NCI-H146 (cell line): ENCODE measurements at places on chromosomes 11 and 22.

- no peak for DNase-seq
Observed at GRCh38 chr11:130220311-130221035, 60.9 kb downstream of the ST14 start.

GRCh38 chr11:92857407-92857806 is 112.0 kb upstream of the MTNR1B start:
- no peak for DNase-seq

GRCh38 chr22:23218867-23219251 is 38.5 kb downstream of the BCR start:
- DNase-seq: peak; percentile 81

DNA sequence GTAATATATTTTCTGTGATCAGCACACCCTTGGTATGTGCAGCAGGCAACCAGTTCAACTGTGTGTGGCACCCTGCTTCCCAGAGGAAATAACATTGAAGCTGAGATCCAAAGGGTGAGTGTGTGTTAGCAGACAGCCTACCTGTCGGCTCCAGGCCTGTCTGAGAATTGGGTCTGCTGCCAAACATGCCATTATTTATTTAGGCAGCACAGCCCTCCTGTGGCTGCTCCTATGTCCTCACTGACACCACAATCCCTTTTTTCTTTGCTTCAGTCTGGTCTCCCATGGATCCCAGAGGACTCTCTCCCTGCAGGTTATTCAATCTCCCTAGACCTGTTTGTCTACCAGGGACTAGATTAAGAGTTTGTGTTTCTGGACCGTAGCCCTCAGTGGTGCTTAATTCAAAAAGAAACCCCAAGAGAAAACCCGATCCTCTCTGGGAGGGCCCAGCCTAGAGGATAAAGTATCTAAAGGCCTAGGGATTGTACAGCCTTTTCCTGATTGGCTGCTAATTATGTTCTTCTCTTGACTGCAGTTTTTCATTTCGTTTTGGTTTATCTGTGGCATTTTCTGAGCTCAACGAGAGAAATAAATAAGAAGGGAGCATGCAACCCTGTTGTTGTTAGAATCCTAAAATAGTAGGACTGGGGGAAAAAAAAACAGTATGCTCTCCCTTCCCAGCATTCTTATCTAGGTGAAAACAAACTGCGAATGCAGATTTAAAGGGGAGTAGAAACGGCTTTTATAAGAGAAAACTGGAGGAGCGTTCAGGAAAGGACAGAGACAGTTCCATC is 24.1 kb downstream of the KCNE3 start:
- DNase-seq: peak; percentile 83

DNA sequence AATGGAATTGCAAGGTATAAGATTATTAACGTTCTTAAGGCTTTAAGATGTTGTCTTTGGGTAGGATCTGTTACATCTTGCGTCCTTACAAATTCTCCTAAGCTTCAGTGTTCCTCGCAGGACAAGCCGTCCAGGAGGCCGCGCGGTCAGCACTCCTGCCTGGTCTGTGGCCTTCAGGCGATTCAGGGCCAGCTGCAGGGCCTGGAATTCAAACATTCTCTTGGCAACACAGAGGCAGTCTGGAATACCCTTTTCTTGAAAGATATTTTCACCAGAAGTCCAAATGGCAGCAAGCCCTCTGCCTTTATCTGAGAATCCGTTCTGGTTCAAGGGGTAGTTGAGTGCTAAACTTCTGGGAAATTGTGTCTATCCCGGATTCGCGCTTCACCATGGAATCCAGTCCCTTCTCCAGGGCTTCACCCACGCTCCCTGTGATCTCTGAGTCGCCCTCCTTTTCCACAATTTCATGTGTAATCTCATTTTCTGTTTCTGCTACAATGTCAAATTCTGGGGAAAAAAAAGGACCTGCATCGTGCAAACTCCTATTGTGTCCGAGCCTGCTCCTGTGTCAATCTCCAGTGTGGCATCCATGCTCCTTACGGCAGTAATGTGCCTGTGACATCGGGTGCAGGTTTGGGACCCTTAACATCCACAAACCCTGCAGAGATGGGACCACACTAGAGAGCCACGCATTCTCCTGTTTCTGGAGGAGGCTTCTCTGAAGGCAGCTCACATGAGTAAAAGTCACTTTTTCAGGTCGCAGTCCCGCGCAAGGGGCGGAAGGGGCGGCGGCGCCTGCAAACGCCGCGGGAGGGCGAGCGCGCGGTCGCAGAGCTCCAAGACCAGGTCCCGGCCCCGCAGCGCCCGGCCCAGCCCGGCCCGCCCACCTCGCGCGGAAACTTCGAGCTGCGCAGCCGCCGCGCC is 25.4 kb upstream of the SORL1 start:
- DNase-seq: peak; percentile 46

DNA sequence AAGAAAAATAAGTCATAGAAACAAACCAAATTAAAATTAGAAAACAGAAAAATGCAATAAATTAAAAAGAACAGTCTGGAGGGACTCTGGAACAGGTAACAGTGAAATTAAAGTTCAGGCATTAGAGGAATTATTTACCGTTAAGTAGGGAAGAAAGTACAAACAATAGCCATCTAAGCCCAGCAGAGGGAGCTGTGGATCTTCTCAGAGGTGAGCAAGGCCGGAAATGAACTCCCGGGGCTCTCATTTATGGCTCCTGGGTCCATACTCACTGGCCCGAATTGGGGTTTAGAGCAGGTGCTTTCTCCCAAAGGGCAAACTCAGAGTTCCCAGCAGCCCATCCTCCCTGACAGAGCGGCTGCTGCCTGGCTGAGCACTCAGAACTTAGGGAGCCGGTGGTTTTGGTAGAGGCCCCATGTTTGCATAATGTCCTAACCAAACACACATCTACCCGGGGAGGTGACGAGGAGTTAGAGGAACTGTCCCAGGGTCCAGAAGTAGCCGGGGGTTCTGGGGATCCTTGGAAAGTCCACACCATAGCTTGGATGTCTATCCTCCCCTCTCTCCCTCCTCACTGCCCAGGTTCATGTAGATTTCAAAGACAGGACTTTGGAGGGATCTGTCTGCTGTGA is 87.8 kb upstream of the VPREB1 start:
- peak; percentile 75 for DNase-seq

DNA sequence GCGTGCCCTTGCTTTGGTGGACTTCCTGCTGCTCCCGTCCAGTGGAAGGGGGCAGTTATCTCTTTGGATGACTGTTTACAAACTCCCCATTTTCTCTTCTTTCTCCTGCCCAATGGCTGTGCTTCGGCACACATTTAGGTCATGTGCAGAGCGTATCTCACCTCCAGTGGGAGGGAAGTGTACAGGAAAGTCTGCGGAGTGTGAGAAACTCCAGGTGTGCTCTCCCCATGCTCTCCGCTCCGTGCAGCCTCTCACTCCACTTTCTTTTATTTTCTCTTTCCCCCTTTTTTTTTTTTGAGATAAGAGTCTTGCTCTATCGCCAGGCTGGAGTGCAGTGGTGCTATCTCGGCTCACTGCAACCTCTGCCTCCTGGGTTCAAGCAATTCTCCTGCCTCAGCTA is 11.9 kb upstream of the TEF start:
- peak; percentile 32 for DNase-seq

- no peak for DNase-seq
Observed at GRCh38 chr11:61498767-61499341, 9.7 kb upstream of the LRRC10B start.

GRCh38 chr11:91698845-91699244 is 525.8 kb upstream of the FAT3 start:
- no peak for DNase-seq

GRCh38 chr22:41094041-41094593 is 1.7 kb downstream of the EP300 start:
- DNase-seq: no peak

- no peak for DNase-seq
Observed at GRCh38 chr11:8715501-8715900, 32.9 kb downstream of the RPL27A start.

GRCh38 chr11:125331357-125332035 is 164.6 kb downstream of the FEZ1 start:
- DNase-seq: no peak

DNA sequence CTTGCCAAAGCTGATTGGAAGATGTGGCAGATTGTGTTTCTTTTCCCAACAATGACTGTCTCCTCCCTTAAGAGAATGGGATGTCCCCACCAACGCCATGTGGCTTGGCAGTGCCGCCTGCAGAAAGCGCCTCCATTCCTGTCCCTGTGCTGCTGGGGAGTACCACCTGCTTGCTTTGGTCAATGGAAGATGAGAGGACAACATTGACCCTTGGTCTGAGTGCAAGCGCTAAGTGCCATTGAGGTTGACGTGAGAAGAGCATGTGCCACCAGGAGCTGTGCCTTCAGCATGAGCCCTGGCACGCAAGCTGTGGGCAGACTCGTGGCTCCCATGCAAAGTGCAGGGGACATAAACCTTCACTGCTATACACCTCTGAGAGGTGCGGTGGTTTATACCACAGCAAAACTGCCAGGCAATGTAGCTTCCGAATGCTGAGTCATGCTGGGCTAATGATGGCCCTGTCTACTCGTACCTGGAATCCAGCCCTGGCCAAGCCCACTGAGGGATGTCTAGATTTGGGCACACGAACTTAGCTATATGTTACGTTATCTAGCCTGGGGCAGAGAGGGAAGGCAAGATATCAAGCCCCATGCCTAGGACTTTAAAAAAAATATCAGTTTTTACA is 41.9 kb downstream of the MYEOV start:
- no peak for DNase-seq
